ENCODE measurements at places on chromosomes 4 and X.

DNA sequence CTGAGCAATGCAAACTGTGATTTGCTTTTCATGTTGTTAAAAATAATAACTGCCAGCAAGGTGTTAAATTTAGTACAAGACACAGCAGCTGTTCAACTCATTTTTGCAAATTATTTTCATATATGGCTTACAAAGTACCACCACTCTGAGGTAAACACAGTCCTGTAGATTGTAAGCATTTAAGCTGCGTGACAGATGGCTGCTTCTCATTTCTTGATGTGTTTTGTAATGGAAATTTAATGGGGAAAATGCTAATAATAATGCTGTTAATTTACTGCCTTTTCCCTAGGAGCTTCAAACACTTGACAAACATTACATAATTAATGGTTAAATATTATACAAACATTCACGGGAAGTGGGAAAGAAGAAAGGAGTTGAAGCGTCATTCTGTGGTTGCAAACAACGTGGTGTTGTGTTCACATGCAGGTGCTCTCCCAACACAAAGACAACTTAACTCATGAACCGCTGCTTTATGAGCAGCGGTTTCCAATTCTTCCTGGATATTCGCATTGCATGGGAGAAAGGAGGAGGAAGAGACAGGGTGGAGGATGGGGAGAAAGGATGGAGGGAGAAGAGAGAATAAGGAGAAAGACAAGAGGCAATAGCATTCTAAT lies 236.8 kb upstream of the VCX start:
- DNase-seq, result no peak

DNA sequence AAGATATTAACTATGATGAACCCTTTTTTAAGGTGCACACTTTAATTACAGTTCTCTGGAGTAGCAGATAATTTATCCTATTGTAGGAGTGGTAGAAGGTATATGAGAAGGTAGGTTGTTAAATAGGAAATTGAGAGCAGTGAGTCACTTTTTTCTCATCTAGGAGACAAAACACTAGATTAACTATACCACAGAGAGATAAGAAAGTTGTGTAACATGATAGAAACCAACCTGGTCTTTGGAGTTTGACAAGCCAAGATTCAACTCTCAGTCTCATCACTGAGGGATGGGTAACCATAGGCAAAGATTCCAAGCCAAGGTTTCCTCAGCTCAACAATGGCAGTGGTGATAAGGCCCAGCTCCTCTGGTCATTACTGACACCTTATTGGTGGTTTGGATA lies 104.0 kb downstream of the MAD2L1 start:
- no peak for DNase-seq

GRCh38 chr4:147530723-147531122 lies 49.8 kb downstream of the EDNRA start:
- no peak for DNase-seq

- no peak for DNase-seq
Measured at GRCh38 chrX:107154787-107155620, 36.4 kb upstream of the RBM41 start.

GRCh38 chr4:80173401-80173800 lies 23.9 kb upstream of the PRDM8 start:
- DNase-seq, result no peak

GRCh38 chr4:84496331-84496705 lies 2.8 kb downstream of the NKX6-1 start:
- DNase-seq, result no peak

- no peak for DNase-seq
Measured at GRCh38 chrX:107659768-107660167, 31.5 kb downstream of the PRPS1 start.

GRCh38 chrX:2913118-2913517 lies 16.0 kb downstream of the ARSD start:
- no peak for DNase-seq

GRCh38 chr4:62126064-62126732 lies 926.1 kb downstream of the ADGRL3 start:
- DNase-seq, result no peak

DNA sequence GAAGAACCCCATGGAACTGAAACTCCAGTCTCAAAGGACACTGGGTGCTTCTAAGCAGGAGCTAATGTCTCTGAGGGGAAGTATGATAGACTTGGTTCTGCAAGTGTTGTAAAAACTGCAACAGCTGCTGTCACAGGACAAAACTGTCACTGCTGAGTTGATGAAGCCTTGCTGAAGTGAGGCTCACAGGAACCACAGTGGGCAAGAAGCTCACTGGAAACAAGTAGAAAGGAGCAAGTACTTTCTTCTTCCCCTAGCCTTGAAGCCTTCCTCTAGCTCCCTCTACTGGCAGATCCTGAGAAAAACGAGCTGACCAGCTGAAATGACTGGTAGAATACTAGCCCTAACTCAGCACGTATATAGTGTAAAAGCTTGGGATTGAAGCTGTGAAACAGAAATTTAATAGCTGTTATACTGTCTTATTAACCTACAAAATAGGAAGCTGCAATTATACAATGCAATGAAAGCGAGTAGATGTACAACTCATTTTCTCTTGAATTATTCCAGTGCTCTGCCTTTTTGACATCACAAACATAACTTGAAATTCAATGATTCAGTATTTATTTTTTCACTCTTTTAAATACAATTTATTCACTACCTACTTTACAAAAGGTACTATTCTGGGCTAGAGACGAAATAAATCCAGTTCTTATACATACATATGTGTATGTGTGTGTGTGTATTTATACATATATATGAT lies 91.4 kb downstream of the GABRB1 start:
- DNase-seq, result no peak

GRCh38 chr4:147396105-147396504 lies 84.8 kb upstream of the EDNRA start:
- DNase-seq, result no peak

GRCh38 chr4:37008199-37008598 lies 236.3 kb upstream of the NWD2 start:
- DNase-seq, result no peak

GRCh38 chr4:168126952-168127351 lies 34.6 kb downstream of the ANXA10 start:
- DNase-seq, result no peak

- no peak for DNase-seq
Measured at GRCh38 chr4:57020467-57021101, 41.9 kb downstream of the POLR2B start.

- DNase-seq, result no peak
Measured at GRCh38 chr4:54255881-54256280, 26.8 kb downstream of the PDGFRA start.

DNA sequence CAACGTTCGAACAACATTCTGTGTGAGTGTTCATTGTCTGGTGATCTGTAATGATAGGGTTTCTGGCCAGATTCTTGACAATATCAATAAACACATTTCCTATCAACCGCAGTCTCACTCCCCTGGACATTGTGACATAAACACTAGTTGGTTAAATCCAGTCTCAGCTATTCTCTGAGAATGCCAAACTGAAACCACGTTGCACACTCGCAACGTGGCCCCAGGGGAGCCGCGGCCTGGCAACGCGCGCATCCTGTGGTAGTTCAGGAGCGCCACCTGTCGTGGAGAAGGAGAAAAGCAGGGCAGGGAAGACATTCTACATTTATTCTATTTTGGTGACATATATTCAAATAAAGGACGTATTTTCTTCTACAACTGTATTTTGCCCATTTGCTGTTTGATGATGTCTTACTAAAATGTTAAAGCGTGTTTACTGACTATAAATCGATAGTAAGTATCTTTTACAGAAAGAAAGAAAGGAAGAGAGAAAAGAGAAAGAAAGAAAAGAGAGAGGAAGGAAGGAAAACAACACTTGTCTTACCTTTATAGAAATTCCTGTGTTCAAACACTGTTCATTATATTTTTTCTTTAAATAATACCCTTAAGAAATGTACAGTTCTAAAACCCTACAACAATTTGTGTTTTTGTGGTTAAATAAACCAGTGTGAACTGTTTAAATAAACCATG lies 738.3 kb upstream of the FRG1 start:
- DNase-seq, result no peak

DNA sequence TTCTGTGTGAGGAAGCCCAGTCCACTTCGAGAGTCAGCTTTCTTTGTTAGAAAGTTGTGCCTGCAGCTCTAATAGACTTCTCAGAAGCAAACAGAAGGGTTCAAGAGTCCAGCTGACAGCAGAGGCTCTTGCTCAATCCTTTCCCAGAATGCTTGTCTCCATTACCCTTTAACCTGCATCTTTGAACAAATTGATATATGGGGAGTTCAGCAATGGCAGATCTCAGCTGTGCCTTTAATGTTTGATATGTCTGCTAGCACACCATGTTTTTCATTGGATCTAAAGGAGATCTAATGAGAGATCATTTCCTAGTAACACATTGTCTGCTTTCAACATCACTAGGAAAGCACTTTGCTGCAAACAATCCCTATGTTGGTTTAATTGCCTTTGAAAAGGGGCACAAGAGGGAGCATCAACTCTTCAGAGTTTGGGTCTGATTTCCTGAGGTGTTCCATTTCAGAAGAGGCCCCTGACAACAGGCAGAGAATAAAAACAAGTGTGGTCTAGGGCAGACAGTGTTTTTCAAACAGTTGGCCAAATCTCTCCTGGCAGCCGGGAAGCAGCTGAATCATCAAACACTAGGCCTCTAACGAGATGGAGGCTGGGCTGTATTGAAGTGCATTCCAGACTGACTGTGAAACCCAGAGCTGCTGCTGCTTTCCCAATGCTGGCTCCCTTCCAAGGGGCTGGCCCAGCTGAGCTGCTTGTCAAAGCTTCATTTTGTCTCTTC lies 55.5 kb downstream of the LUZP4 start:
- no peak for DNase-seq

DNA sequence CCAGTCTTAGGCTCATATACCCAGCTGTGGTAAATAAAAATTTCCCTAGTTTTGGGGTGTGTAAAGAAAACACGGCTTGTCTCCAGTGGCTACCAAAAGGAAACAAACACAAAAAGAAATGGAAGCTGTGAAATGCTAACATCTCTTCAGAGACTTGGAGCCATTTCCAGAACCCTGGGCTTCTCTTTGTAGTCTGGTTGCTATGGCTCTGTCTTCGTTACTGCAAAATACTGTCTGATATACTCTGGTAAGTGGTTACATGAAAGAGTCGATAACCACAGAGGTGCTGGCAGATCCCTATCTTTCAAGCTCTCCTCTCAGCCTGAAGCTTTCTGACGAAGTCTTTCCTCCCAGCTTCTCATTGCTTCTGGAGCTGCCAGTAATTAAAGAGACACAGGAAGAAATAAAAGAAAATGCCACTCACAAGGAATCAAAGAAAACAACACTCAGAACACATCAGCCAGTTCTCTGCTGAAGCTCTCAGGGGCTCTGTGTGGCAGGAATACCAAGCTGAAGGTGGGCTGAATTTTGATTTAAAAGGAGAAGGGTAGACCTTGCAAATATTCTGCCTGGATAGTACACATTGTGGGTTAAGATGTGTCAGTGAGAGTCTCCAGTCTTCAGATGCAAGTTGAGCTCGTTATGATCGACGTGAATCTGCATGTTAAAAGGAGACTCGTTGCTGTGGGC lies 107.6 kb upstream of the FAM9C start:
- DNase-seq, result no peak

DNA sequence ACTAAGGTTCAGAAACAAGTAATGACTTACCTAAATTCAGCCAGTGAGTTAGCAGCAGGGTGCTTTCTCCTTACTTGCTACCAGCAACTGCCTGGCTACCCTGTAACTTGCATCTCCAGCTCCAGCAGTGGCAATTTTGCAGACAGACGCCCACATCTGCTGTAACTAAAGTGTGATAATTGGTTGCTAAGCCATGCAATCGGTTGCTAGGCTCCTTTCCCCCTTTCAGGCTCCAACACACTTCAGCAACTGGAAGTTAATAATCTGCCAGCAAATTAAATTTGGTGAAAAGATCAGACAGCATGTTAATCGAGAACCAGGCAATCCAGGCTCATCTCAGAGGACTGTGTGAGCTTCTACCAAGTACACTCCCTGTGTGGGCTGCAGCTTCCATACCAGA lies 24.2 kb upstream of the ARHGEF9 start:
- DNase-seq, result no peak

DNA sequence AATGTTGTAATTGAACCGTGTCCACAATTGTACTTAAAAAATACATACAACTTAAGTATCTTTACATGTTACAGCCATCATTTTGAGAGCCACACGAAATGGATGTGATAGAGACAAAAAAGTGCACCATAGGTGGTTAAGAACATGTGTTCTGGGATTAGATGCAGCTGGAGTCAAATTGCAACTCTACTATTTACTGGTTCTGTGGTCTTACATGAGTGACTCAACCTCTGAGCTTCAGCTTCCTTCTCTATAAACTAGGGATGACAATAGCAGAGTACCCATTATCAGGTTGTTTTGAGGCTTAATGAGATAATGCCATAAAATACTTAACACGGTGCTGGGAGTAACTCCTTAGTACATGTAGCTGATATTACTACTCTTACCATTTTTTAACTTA lies 130.4 kb downstream of the IDS start:
- DNase-seq, result no peak

DNA sequence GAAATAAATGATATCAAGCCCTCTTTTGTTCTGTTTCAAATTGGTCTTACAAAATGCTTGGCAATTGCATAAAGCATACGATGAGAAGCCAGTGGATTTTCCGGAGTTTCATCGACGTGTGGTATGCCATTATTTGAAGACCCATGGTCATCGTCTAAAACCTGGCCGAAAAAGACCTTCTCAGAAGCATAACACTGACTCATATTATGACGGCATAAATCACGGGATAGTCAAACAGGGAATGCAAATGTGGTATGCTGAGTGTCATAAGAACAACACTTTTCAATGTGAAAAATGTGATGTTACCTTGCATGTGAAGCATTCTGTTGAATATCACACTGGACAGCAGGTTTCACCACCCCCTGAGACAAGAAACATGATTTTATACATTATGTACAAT lies 695.2 kb downstream of the GRXCR1 start:
- no peak for DNase-seq

DNA sequence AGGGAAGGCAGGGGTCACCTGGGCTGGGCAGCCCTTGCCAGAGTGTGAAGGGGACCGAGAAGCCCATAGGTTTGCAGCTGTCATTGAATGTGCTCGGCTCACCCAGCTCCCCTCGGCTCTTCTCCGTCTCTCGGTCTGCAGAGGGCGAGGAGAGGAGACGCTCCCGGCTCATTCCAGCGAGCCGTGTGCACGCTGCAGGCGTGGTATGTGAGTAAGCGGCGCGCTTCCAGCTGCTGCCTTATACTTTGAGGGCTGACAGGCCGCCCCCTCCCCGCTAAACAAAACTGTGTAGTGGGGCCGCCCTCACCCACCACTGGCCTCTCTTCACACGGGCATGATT lies 23.0 kb upstream of the BCORL1 start:
- no peak for DNase-seq

- no peak for DNase-seq
Measured at GRCh38 chr4:20698382-20698781, 1.9 kb upstream of the PACRGL start.

- DNase-seq, result no peak
Measured at GRCh38 chrX:19237901-19238300, 105.8 kb upstream of the PDHA1 start.

DNA sequence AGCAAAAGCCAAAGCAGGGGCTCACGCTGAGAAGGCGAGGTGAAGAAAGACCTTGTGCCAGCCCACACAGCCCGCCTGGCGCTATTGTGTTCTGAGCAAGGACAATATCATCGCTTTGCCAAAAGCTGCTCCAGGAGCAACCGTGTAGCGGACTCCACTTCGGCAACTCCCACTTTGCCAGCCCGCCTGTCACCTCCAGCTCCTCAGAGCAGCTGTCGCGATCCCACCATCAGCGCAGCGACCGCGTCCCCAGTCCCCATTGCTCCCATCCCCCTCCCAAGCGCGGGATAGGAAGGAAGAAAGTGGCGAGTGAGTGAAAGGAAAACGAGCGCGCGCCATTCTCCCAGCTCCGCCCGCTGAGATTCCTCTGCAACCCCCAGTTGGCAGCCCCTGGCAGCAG lies 759 bp downstream of the ZC4H2 start:
- DNase-seq, result no peak
